Activated CD4-positive, alpha-beta memory T cell treated with anti-CD3 and anti-CD28 coated beads for 36 hours (primary cell): ENCODE measurements at places on chromosomes 2 and 18. TPM values are rescaled to one million over a fixed set of nuclear protein-coding genes. Genes with fewer than 3 reads are reported as not detected.

GRCh38 chr18:44741511-44741910 lies 60.8 kb downstream of the SETBP1 start:
- DNase-seq = no peak

DNA sequence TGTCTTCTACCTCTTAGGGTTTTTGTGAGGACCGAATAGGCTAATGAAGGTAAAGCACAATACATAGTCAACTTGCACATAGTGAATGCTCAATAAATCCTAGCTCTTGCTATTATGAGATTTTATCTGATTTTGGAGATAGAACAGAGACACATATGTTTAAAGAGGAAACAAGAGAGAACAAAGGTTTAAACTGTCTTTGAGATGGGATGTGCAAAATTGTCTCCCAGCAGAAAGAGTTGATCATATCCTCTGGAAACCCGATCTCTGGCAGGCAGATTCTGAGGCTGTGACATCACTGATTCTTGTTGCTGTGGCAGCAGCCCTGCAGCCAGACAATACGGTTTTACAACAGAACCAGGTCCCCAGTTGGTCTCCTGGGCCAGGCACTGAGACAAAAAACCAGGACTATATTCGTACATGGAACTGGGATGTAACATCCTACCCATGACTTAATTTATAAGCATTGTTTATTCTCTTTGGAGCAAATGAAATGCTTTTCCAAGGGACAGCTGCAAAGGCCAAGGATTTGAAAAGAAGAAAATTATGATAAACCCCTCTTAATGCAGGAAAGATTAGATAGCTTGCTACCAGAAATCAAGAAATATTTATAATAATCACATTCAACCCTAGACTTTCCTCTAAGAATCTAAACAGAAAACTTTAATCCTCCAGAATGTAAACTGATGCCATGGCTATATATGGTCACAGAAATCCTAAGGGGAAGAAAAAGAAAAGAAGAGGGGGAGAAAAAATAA lies 80.2 kb downstream of the SLC8A1 start:
- no peak for DNase-seq

DNA sequence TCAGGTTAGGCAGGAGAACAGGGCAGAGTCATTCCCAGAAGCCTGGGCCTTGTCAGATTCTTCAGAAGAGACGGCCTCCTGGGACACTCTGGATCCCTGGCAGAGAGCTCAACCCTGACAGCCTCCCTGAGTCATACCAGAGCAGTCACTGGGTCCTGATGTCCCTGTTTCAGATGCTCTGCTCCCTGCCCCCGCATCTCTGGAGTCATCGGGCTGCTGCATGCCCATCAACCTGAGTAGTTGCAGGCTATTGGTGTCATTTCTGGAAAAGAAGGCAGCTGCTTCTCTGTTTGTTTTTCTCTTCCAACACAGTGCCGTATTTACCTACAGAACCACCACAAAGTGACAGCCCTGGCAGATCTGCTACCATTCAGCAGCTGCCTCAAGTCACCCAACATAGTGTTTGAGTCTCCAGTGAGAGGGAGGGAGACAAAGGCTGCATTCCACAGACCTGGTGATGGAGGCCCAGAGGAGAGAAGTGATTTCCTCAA lies 145.1 kb downstream of the B3GNT2 start:
- DNase-seq = peak; percentile 34

DNA sequence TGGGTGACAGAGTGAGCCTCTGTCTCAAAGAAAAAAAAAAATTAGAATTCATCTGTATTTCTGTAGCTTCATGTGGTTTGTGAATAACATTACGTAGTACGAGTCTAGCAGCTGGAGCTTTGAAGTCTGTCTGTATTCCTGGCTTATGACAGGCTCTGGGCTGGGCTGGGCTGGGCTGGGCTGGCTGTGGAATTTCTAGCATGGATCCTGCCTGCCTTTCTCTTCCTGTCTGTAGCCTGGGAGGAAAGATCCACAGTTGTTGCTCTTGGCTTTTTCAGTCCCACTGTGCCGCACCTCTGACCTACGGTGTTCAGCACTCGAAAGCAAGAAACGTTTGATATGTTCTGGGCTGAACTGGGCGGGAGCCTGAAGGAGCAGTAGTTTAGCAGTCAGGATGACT lies 55.4 kb downstream of the BOLA3 start:
- DNase-seq = no peak

- peak; percentile 73 for DNase-seq
Measured at GRCh38 chr2:64654063-64654811, 524 bp upstream of the SERTAD2 start.

DNA sequence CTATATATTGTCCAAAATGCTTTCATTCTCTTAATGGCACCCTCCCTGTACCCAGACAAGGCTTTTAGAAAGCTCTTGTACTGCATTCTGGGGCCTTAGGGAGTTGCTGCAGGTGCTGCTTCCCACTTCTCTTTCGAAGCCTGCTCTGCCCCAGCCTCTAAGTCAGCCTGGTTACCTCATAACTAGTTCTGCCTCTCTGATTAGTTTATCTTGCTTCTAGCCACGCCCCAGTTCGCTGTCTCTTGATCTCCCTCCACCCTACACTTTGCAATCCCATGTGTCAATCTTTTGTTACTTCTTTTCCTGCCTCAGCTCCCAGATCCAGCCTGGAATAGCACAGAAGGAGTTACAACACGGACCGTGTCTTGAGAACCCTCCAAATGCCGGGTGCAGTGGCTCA lies 13.8 kb upstream of the NCOA1 start:
- DNase-seq = no peak

DNA sequence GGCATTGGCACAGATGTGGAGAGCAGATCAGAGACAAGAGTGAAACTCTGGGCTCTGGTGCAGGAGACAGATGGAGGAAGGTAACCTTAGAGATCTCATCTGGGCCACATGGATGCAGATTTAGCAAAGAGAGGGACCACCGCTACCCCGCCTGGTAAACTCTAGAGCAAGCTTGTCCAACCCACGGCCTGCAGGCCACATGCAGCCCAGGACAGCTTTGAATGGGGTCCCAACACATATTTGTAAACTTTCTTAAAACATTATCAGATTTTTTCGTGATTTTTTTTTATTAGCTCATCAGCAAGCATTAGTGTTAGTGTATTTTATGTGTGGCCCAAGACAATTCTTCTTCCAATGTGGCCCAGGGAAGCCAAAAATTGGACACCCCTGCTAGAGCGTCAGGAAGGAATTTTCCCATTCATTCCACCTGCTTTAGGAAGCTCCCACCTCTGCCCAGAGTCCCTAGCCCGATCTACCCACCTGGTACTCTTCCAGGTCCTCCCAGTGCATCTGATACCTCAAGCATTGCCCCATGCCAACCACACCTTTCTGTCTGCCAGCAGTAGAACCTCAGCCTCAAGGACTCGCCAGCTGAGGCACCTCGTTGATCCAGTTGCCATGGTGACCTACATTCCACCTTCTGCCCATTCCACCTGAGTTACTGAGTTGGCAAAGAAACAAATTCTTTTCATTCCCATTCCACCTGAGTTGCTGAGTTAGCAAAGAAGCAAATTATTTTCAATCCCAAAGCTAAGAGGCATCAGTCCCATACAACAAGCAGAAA lies at the start of gene CIB4:
TSS of gene CIB4 (minus strand) at position 586 of the 784 bp plus-strand sequence. CDS start at position 534, 52 bp downstream.
- no peak for DNase-seq

The DLGAP1 gene
- 1.0 TPM for total RNA-seq
